OCI-M1 (cell line): ENCODE measurements at places on chromosomes 3 and 15.

DNA sequence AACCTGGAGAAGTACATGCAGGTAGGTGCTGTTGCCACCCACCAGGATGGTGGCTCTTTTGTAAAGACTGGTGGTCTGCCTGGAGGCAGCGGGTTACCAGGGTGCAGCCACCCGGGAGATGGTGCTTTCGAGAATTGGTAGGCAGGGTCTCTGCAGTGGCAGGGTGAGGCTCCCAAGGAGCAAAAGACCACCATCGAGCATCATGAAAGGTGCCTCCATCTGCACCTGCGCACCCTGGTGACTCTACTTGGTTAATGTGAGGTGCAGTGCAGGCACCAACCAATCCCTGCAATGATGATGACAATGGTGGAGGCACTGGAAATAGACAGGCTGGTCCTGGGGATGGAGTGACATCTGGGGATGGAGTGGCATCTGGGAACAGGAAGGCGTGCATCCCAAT, 236.7 kb downstream of the ADAMTS17 start:
- DNase-seq, result no peak

- DNase-seq, result no peak
These were observed 142.2 kb downstream of the ALDH1A2 start for GRCh38 chr15:57923306-57923705.

GRCh38 chr3:129028866-129029265, 27.8 kb downstream of the EFCC1 start:
- no peak for DNase-seq

- DNase-seq, result no peak
These were observed 53.0 kb upstream of the GYG1 start for GRCh38 chr3:148938306-148938705.

GRCh38 chr3:30604093-30604492, 2.3 kb upstream of the TGFBR2 start:
- DNase-seq, result peak; percentile 85

DNA sequence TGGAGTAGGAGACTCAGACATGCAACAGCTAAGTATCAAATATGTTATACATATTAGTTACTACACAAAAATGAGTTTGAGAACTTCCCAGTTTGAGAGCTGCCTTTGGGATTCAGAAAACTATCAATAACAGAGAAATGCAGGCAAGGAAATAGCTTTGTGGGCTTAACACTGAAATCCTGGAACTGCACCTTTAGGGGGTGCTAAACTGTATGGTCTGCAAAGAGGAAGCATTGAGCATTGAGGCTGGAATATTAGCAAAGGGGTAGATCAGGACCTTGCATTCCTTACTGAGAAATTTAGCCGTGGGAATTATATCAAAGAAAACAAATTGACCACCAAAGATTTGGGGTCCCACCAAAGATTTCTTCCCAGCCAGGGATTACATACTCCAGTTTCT, 580.0 kb downstream of the ZNF385D start:
- DNase-seq, result peak; percentile 70

DNA sequence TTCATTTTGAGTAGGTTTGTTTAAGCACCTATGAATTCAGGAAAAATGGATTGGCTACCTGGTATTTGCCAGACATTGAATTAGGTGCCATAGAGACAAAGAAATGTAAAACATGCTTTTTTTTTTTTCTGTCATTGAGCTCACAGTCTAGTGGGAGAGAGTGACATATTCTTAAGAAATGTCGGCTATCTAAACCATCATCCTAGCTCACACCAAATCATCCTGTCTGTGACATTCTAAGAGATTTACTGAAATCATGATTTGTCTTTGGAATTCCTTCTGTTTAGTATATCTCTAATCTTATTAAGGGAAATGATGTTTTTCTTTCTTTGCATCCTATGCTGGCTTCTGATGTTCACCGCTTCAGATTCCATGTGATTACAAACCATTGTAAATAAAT, 59.5 kb upstream of the STXBP5L start:
- no peak for DNase-seq

GRCh38 chr15:60704129-60704528, 225.2 kb upstream of the ICE2 start:
- no peak for DNase-seq

DNA sequence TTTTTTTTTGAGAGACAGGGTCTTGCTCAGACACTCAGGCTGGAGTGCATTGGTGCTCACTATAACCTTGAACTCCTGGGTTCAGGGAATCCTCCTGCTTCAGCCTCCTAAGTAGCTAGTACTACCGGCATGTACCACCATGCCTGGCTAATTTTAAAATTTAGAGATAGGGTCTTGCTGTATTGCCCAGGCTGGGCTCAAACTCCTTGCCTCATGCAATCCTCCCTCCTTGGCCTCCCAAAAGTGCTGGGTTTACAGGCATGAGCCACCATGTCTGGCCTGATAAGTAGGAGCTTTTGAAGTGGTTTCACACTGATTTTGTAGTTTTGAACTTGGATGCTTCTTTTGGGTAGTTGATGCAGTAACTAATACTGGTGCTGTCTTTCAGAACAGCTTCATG, 7.8 kb downstream of the MAP2K1 start:
- no peak for DNase-seq

GRCh38 chr15:41882689-41883483, 11.0 kb downstream of the SPTBN5 start:
- DNase-seq, result no peak

- DNase-seq, result no peak
These were observed 105.9 kb downstream of the ROBO1 start for GRCh38 chr3:79661896-79662295.

GRCh38 chr15:38674448-38674847, 109.8 kb upstream of the RASGRP1 start:
- no peak for DNase-seq

- DNase-seq, result no peak
These were observed 9.9 kb downstream of the LOXL1 start for GRCh38 chr15:73936181-73936580.

DNA sequence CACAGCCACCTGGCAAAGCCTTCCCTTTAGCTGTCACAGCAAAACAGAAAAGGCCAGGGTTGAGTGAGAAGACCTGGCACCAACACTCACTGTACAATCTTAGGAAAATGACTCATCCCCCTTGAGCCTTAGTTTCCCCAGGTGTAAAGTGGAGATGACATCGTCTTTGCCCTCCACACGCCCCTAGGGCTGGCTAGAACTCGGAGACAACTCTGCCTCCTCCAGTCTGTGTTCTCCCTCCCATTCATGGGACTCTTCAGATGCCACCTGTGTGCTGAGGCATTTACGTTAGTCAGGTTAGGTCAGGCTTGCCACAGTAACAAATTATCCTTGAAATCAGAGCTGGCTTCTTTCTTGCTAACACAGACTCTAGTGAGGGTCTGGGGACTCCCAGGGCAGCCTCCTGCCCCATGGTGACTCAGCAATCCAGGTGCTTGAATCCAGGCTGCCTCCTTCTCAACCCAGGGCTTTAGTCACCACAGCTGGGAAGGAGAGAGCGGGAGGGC, 252.6 kb downstream of the PLCL2 start:
- no peak for DNase-seq
